Activated T-cell treated with anti-CD3 and anti-CD28 coated beads for 48 hours (primary cell): ENCODE measurements at places on chromosomes 5 and 9.
A peak's percentile ranks its signal among the peaks of the same experiment; 100 is the strongest.

GRCh38 chr9:120915854-120916470 is 10.6 kb downstream of the TRAF1 start:
- no peak for DNase-seq

GRCh38 chr5:169083394-169084018 is 217.4 kb downstream of the SLIT3 start:
- no peak for DNase-seq

GRCh38 chr5:132557478-132558172 is 848 bp downstream of the RAD50 start:
- DNase-seq = no peak

DNA sequence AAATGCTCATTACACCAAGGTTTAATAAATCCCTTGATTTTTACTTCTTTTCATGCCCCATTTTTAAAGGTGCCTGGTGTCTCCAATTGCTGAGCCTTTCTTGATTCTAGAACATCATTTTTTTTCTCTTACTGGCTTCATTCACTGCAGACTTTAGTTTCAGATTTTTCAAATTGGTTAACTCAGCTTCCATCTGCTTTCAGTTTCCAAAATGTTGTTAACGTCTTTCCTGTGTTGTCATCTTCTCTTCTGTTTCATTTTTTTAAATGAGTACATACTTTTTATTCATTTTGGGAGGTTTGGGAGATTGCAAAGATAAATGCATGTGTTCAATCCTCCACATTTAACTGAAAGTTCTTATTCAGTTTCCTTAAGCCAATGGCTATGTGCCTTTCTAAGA is 126.4 kb upstream of the CCNG1 start:
- no peak for DNase-seq

GRCh38 chr9:105861972-105862371 is 167.6 kb downstream of the TMEM38B start:
- DNase-seq = no peak

GRCh38 chr9:128420060-128420650 is 502 bp upstream of the CERCAM start:
- DNase-seq = peak; percentile 68

DNA sequence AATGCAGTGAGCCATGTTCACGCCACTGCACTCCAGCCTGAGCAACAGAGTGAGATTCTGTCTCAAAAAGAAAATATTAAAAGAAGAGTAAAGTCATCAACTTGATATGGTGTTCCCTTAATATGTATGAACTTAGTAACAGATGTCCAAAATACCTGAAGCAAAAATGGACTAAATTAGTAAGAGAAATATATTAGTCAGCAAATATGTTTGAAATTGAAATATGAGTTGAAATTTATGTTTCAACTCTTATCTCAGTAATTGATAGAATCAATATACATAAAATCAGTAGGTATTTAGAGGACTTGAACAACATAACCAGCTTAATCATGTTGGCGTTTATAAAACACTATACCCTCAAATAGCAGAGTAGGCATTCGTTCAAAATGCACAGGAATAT is 668.5 kb downstream of the ISL1 start:
- DNase-seq = no peak

- DNase-seq = no peak
These were observed 1434.5 kb upstream of the CDH6 start for GRCh38 chr5:29758986-29759421.

DNA sequence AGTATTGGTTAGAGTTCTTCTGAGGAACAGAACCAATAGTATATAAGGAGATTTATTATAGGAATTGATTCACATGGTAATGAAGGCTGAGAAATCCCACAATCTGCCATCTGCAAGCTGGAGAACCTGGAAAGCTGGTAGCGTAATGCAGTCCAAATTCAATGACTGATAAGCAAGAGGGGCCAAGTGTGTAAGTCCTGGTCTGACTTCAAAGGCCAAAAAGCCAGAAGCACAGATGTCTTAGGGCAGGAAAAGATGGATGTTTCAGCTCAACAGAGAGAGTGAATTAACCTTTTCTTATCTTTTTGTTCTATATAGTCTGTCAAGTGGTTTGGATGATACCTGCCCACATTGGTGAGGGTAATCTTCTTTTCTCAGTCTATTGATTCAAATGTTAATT is 146.4 kb downstream of the FGF10 start:
- no peak for DNase-seq

DNA sequence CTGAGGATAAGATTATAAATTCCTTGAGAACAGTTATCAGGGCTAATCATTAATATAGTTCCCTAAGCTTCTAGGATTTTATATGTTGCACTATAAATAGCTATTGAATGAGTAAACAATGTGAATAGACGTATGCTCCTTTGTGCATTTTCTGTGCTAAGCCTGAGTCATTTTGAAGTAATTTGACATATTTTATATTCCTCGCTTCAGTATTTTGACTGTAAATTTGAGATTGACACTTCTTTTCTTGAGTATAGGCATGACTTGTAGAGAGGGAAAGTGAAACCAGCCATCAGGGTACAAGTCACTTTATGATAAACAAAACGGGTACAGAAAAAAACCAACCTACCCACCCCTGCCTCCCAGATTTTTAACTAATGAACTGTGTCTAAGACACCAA is 367.7 kb upstream of the PRR16 start:
- no peak for DNase-seq

DNA sequence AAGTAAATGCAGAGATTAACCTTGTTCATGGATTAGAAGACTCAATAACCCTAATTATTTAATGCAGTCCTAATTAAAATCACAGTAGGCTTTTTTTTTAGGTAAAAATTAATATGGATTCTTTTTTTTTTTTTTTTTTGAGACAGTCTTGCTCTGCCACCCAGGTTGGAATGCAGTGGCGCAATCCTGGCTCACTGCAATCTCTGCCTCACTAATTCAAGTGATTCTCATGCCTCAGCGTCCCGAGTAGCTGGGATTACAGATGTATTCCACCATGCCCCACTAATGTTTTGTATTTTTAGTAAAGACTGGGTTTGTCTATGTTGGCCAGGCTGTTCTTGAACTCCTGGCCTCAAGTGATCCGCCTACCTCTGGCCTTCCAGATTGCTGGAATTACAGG is 40.6 kb downstream of the DENND4C start:
- no peak for DNase-seq

- DNase-seq = no peak
These were observed 2.0 kb upstream of the PHPT1 start for GRCh38 chr9:136847088-136847825.

GRCh38 chr5:80399526-80400239 is 8.2 kb upstream of the ZFYVE16 start:
- no peak for DNase-seq

GRCh38 chr9:107693625-107694326 is 204.2 kb upstream of the KLF4 start:
- no peak for DNase-seq

DNA sequence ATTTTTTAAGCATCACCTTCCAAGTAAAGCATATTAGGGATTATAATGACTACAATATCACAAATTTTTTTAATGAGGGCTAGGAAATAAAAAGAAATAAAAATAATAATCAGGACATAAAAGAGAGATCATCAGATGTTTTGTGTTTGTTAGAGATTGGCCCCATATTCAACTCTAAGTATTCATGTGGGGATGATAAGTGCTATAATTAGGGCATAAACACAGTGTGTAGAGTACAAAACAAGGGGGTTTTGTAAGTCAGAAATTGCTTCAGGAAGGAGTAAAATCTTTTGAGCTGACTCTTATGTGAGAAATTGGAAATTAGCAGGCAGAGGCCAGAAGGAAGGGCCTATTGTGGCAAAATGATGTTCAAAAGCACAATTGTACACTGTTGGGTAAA is 127.3 kb downstream of the STARD4 start:
- no peak for DNase-seq

GRCh38 chr9:19085295-19085694 is 17.4 kb downstream of the HAUS6 start:
- DNase-seq = no peak

DNA sequence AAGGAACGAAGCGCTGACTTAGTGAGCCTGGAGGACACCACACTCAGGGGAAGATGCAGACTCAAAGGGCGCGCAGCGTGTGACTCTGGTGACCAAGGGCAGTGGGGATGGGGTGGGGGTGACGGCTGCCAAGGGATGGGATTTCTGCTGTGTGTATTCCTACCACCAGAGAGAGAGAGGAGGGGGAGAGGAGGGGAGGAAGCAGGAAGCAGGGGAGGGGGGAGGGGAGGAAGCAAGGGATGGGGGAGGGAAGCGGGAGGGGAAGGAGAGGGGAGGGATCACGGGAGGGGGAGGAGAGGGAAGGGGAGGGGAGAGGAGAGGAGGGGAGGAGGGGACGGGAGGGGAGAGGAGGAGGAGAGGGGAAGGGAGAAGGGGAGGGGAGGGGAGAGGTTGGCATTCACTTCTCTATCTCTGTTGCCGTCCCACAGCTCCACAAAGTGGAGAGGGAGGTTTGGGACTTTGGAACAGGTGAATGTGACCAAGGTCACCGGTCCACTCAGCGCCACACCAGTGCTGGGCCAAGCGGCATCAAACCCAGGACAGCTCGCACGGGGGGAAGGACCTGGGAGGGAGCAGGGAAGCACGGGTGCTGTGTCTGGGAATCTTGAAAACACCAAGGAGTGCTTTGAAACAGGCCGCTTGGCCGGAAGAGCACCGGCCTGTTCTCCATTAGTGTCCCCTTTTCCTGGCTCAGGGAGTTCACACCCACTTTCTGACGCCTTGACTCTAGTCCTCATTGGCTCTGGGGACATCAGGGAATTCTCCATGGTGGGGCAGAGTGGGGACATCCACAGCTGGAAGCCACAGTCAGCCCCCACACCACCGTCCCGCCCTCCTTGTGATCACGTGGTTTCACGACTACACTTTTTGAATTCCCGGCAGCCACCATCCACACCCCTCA is 77.4 kb downstream of the VAV2 start:
- DNase-seq = no peak

GRCh38 chr5:32928761-32929160 is 217.6 kb downstream of the NPR3 start:
- DNase-seq = no peak

- DNase-seq = no peak
These were observed at the start of gene DBN1 for GRCh38 chr5:177473443-177474001. DBN1 (minus strand) TSS chr5:177473634; CDS start chr5:177473521, 113 bp downstream.

GRCh38 chr9:129290606-129291005 is 112.5 kb upstream of the IER5L start:
- no peak for DNase-seq

DNA sequence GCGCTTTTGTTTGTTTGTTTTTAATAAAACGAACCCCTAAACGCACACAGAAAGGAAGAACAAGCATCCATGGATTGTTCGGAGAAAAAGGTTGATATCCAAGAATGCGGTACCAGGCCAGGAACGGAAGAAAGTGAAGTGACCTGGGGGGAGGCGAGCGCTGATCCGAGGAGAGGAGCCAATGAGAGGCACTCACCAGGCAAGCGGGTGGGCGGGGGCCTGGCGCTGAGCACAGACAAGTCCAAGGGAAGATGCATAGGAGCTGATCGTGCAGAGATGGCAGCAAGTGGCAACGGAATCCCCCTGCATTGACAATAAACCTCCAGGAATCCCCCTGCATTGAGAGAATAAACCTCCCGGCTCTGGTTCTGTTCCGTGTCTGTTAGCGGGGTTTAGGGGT is 8.4 kb downstream of the OBP2B start:
- DNase-seq = no peak

DNA sequence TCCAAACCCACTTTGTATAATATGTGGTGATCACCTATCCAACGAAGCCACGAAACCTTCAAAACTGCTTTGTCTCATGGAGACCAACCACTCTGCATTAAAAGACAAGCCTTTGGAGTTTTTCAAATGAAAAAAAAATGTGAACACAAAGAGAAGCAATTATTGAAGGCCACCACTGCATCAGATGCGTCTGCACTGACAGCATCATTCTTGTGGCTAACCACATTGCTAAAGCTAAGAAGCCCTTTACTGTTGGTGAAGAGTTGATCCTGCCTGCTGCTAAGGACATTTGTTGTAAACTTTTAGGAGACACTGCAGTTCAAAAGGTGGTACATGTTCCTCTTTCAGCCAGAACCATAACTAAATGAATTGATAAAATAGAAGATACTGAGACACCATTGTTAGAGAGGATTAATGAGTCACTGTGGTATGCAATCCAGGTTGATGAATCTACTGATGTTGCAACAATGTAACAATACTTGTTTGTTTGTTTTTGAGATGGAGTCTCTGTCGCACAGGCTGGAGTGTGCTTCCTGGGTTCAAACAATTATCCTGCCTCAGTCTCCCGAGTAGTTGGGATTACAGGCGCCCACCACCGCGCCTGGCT is 45.4 kb downstream of the TAF11L14 start:
- no peak for DNase-seq

DNA sequence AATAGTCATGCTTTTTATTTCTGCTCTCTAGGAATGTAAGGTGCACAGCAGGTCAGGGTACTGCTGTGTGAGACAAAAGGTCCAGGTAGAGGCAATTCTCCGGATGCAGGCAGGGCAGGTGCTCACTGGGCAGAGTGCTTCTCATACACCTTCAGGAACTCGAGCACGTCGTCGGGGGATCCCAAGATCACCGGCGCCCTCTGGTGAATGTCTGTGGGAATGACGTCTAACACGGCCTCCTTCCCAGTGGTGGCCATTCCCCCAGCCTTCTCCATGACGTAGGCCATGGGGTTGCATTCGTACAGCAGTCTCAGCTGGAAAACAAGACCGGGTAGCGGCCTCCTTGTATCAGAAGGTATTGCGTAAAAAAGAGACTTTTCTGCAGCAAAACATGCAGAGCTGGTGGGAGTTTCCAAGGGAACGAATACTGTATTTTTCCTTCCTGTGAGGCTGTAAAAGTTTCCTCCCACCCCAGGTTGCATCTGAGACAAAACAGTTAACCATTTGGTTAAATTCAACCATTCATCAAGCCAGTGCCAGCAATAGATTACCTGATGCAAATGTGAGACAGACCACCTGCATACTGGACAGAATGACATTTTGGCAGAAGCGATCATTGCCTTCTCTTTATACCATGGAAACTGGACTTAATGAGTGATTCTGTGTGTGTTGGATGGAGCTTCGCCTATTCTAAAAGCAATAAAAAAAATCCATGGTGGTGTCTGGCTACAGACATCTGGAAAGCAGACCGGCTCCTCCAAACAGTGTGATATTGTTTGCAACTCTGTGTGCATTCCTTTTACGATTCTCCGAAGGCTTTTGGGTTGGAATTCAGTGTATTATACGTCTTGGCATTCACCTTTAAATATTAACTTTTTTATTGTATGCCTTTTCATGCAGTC is 9.9 kb upstream of the FBP2 start:
- DNase-seq = peak; percentile 69

- no peak for DNase-seq
These were observed 246.3 kb downstream of the PBX3 start for GRCh38 chr9:125993466-125993865.

GRCh38 chr5:57041570-57041969 is 89.6 kb upstream of the MIER3 start:
- no peak for DNase-seq

DNA sequence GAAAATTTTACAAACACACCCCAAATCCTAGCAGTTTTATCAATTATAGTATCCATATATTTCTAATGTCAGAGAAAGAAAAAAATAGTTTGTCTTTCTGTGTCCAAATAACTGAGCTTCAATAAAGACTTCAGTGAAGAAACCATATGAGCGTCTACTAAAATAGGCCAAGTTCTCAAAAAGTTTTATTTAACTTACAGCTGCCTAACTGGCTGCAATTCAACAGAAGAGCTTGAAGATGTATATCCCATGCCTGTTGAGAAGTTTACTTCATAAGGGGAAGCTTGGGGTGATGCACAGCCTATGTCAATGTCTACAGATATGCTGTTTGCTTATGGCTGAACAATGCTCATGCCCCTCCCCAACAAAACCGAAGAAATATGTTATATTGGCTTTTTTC is 43.7 kb upstream of the ELOVL7 start:
- DNase-seq = no peak

GRCh38 chr9:71446473-71447411 is 321.6 kb downstream of the CEMIP2 start:
- peak; percentile 33 for DNase-seq

- no peak for DNase-seq
These were observed 67.6 kb downstream of the DPYSL3 start for GRCh38 chr5:147442224-147442623.
